Left lung (tissue), 14 donors: ENCODE measurements at places on chromosomes 16 and 17. TPM values are rescaled to one million over a fixed set of nuclear protein-coding genes. Genes with fewer than 3 reads are reported as not detected.

TMC7 gene
- total RNA-seq: 9.7 TPM

GRCh38 chr17:6753006-6753445 is 2.8 kb upstream of the XAF1 start:
- no peaks in the 10 kb centered on the region for H3K27me3 ChIP-seq
- H3K27ac ChIP-seq: peak overlapping the region; percentile 85
- peaks cover 61% of the 10 kb centered on the region for H3K4me1 ChIP-seq
- H3K36me3 ChIP-seq: no peaks in the 10 kb centered on the region
- no peak overlapping the region for H3K4me3 ChIP-seq

- peaks cover 5% of the 10 kb centered on the region for H3K4me1 ChIP-seq
- no peaks in the 10 kb centered on the region for H3K27me3 ChIP-seq
- DNase-seq: no peak
- H3K4me3 ChIP-seq: no peak overlapping the region
Observed at GRCh38 chr16:17068524-17068923, 402.2 kb downstream of the XYLT1 start.

GRCh38 chr17:39209317-39210092 is 9.4 kb downstream of the RPL19 start:
- H3K27me3 ChIP-seq: peaks cover 36% of the 10 kb centered on the region
- peak overlapping the region; percentile 32 for H3K4me3 ChIP-seq
- DNase-seq: peak; percentile 83
- peaks cover 7% of the 10 kb centered on the region for H3K4me1 ChIP-seq
- H3K36me3 ChIP-seq: peaks cover 15% of the 10 kb centered on the region

DNA sequence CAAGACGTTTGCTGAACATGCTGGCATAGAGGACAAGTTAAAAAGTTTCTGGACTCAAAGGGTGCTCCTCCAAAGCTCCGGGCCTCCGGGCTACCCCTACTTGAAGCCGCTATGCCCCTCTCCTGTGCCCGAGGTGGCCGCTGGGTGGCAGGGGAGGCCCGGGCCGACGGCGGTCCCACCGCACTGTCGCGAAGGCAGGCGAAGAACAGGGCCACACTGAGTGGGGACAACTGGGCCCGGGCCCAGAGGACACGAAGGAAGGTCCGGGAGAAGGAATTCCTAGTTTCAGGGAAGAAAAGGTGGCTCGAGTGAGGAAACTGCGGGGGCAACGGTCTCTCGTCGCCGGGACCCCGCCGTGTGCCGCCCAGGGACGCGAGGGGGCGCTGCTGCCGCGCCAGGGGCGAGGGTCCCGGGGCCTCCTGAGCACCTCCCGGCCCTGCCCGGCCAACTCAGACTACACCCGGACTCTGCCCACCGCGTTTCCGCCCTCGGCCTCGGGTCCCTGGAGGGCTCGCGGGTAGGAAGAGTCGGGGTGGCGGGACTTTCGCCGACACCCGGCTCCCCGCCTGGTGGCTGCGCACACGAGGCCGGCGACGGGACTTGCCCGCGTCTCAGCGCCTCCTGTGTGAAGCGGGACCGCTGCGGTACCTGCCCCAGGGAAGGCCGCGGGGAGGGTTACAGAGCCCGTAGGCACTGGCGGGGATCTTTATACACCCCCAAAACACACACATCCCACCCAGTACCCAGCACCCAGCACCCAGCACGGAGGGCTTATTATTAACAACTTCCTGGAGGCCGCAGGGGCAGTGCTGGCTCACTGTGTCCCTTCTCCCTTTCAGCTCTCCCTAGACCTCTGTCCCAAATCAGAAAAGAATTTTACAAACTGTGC is 772 bp upstream of the CHCT1 start:
- DNase-seq: peak; percentile 63
- H3K27ac ChIP-seq: peak overlapping the region; percentile 62
- H3K27me3 ChIP-seq: no peaks in the 10 kb centered on the region
- H3K4me1 ChIP-seq: peaks cover 14% of the 10 kb centered on the region
- peak overlapping the region; percentile 52 for H3K4me3 ChIP-seq
- H3K36me3 ChIP-seq: no peaks in the 10 kb centered on the region
